ENCODE measurements at places on chromosomes 2 and 18.

- DNase-seq, result peak; percentile 80
Measured at GRCh38 chr2:20674974-20675679, 8.2 kb downstream of the GDF7 start.

- DNase-seq, result no peak
Measured at GRCh38 chr2:23859983-23860382, 66.9 kb downstream of the ATAD2B start.

DNA sequence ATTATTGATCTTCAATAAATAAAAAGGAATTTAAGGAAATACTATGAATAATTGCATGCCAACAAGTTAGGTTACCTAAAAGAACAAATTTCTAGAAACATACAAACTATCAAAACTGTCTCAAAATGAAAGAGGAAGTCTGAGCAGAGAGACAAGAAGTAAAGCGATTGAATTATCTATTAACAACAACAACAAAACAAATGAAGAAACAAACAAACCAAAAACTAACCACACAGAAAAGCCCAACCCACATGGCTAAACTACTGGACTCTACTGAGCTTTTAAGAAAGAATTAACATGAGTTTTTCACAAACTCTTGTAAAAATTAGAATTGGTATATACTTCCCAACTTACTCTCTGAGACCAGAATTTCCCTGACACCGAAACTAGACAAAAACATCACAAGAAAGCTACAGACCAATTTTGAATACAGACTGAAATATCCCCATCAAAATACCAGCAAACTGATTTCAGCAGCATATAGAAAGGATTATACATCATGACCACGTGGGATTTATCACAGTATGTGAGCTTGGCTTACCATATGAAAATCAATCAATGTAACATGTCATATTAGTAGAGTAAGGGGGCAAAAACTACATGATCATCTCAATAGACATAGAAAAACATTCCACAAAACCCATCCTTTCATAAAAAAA, 16.6 kb upstream of the GALNT1 start:
- DNase-seq, result no peak

GRCh38 chr18:22276334-22276713, 106.9 kb downstream of the GATA6 start:
- DNase-seq, result no peak

- peak; percentile 25 for DNase-seq
Measured at GRCh38 chr2:85804583-85804982, 50.8 kb downstream of the ATOH8 start.

- no peak for DNase-seq
Measured at GRCh38 chr2:11988691-11989353, 242.4 kb downstream of the LPIN1 start.

DNA sequence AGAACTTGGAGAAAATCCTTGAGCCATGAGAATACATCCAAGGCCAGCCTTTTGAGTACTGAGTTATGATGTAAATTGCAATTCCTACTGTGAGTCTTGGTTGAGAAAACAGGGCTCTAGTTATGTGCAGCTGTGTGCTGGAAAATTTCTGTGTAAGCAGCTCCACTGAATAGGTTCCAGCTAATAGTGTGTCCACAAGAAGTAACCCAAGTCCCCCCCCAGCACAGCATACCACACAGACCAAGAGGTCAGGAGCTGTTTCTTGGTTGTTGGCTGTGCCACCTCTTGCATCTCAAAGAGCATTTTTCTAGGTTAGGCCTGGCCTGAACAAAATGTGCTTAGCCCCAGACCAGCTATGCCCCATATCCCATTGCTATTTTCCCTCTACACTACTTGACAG, 36.8 kb upstream of the APCDD1 start:
- DNase-seq, result no peak

DNA sequence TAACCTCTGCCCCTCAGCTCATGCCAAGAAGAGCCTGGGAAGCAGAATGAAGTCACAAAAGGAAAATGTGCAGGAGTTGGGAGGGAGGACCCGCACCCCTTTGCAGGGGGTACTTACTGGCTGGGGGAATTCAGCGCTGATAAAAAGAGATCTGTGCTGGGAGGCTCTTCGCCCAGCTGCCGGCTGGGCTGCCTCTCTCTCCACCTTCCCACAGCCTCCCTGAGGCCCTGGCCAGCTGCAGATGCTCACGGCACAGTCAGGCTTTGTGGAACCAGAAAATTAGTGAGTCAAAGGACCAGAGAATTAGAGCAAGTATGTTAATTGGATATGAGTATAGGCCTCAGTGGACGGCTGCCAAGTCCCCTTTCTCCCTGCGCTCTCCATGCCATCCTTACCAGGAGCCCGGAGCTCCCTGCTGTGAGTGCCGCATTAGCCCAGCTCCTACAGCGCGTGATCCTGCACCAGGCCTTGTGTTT, 181.7 kb upstream of the SH3BP4 start:
- no peak for DNase-seq

DNA sequence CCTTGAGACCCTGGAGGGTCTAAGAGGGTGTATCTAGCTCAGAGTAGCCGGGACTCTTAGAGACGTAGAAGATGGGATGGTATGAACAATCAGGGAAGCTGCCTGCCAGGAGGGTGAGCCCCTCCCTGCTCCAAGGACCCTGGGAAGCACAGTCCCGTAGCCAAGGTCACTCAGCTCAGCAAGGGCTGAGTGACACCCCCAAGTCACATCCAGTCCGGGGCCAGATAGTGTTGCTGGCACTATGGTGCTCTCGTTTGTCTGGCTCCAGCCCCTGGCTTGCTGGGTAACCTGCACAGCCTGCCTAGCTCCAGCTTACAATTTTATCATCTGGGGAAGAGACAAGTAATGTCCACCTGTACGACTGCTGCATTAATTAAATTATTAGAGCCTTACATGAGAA, 22.3 kb downstream of the REEP1 start:
- no peak for DNase-seq

DNA sequence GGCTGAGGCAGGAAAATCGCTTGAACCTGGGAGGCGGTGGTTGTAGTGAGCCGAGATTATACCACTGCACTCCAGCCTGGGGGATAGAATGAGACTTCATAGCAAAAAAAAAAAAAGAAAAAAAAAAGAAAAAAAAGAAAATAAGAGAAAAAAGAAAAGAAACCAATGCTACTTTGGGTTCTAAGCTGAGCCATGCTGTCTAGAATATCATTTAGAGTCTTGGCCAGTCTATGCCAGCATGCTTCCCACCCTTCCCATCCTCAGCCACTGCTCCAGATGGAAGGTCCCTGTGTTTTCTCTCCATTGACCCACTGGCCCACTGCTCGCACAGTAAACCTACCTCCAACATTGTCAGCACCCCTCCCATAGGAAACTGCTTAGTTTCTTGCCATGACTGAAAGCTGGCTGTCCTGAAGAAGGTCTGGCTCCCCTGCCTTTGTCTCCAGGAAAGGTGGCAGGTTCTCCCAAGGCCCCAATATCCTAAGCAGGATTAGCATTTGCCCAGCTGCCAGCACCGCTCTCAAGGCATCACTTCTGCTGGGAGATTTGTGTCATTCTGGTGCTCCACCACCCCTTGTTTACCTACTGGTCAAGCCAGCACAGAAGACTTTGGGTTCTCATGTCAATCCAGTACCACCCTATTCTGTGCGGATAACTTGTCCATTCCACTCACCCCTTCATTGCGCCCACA, 47.3 kb upstream of the PAPOLG start:
- DNase-seq, result no peak

DNA sequence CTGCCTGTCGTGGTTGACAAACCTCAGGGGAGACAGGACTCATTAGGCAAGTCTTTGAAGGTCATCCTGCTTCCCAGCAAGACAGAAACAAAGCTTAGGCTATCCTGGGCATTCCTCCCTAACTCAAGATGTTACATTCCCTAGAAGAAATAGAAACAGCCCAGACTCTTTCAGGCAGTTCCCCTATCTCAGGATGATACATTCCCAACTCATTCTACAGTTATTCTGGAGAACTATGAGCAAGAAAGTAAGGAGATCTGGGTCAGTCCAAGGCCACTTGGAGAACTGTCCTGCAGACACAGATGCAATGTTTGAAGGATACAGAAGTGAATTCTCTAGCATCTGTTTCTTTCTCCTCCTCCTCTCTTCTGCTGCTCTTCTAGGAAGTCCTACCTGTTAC, 220.1 kb upstream of the NCKAP5 start:
- no peak for DNase-seq

- DNase-seq, result no peak
Measured at GRCh38 chr2:20992201-20992711, 51.6 kb downstream of the APOB start.

DNA sequence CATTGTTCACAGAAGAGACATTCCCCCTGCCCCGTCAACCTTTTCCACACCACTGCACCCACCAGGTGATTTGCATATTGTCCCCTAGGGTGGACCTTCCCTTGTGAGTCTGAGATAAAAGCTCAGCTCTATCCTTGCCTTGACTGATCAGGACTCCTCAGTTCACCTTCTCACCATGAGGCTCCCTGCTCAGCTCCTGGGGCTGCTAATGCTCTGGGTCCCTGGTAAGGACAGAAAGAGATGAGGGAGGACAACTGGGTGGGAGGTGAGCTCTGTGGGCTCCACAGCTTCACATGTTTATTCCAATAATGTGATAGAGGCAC, 1160.1 kb downstream of the RPIA start:
- DNase-seq, result no peak

- DNase-seq, result no peak
Measured at GRCh38 chr18:5534845-5535244, 9.0 kb downstream of the EPB41L3 start.

- DNase-seq, result no peak
Measured at GRCh38 chr2:40282428-40282827, 169.5 kb downstream of the SLC8A1 start.

GRCh38 chr2:51918113-51918512, 886.2 kb upstream of the NRXN1 start:
- no peak for DNase-seq

- DNase-seq, result peak; percentile 45
Measured at GRCh38 chr18:12408247-12408869, 629 bp downstream of the PRELID3A start.

GRCh38 chr2:88265352-88266303, 95.5 kb downstream of the THNSL2 start:
- DNase-seq, result no peak

- DNase-seq, result peak; percentile 71
Measured at GRCh38 chr2:171522052-171522787, at the start of gene CYBRD1. TSS of gene CYBRD1 (plus strand) at chr2:171522474. CDS start at chr2:171522546, 72 bp downstream.

DNA sequence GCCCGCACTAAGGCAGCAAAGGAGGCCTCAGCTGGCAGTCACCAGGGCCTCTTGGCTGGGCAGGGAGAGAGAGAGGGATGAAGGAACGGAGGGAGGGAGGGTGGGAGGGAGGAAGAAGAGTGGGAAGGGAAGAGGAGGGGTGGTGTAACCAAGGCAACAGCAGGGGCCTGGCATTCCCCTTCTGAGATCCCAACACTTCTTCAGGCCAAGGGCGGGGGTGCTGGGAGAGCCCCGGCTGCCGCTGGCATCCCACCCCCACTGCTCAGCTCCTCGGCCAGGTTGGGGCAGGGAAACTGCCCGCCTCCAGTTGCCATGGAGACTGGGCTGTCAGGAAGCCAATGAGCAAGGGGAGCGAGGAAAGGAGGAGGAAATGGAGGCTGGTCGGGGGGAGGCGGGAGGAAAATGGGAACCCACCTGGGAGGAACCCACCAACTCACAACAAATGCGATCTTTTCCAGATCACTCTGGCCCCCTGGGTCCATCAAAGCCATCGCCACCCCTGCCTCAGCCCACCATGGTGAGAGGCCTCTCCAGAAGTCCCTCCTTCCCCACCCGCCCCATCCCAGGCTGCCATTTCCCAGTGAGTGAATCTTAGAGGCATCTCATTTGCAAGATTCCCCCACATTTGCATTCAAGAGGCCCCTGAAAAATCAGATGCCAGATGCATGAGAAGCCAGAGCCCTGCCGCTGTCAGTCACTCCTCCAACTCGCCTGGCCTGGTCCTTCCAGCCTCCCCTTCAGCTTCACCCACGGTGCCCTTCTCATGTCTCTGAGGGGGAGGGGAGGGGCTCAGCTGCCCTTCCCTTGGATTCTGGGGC, 12.4 kb downstream of the SH2D6 start:
- no peak for DNase-seq

GRCh38 chr2:127615511-127616166, 30.3 kb upstream of the GPR17 start:
- DNase-seq, result no peak

- no peak for DNase-seq
Measured at GRCh38 chr2:158125756-158126498, 24.3 kb downstream of the UPP2 start.

DNA sequence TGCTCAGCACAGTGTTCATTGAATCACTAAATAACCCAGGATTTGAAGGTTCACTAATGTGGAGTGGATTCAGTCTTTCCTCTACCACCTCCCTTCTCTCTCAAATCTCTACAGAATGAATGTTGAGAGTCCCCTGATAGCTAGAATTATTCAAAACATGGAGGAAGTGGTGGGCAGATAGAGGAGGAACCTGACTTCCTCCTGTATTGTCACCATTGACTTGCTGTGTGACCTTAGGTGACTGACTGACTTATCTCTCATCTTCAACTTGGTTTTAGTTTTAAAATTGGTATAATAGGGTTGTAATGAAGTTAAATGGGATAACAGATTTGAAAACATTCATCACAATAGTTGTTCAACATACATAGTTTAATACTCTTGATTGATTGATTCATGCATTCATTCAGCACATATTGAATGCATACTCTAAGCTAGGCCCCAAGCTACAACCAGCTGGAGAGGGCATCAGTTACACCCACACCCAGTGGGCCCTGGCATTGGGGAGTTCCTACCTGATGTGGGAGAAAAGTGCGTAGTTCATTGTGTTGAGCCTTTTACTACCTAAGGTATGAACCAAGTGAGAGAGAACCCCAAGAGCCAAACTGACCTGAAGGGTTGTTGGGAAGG, 96.0 kb downstream of the WDR7 start:
- no peak for DNase-seq

DNA sequence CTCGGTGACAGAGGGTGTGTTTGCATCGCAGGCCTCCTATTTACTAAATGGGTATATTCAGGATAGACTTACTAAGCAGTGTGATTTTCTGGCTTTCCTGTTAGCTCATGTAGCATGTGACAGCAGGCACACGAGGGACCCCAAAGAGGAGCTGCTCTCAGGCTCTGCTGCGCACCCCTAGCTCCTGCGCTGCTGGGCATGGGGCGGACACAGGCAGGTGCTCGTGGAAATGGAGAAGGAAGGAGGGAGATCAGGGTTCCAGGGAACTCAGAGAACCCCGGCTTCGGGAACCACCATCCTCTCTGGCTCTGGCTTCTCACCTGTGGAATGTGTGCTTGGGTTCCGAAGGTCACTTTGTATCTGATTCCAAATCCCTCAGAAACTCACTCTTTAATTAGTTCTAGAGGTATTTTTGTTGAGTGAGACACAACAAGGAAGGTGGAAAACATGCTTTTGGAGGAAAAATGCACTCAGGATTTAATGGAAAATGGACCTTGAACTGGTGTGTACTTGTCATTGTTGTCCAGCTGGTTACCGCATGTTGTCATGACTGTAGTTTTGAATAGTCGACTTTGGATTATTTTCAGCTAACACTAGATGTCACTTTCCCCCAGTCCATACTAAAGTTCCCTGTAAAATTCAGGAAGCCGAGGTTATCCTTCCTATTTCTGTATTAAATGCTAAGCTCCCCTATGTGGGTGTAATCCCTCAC, 3.5 kb downstream of the SNTG2 start:
- DNase-seq, result no peak

Data from endothelial cell of umbilical vein (primary cell).